NCI-H510A (cell line): ENCODE measurements at places on chromosomes 3 and 15.

- no peak for DNase-seq
These were observed 33.9 kb downstream of the PLD1 start for GRCh38 chr3:171776411-171776810.

DNA sequence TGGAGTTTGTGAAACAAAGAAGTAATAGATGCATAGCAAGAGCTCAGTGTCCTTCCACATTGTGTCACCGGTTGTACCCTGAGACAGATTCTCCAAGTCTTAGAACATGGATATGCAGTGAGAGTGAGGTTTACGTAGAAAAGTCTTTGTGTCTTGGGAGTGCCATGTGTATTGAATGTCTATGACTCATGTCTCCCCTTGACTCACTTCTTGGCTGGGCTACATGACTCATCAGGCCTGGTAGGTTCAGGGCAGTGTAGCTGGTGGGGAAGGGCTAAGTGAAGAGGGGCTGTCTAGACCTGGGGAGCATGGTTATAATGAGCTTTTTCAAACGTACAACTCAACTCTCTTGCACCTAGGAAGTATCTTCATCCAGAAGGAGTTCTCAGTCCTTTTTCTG, 167.4 kb downstream of the GAP43 start:
- no peak for DNase-seq

GRCh38 chr15:100779331-100780207, 100.1 kb upstream of the ALDH1A3 start:
- DNase-seq = no peak

DNA sequence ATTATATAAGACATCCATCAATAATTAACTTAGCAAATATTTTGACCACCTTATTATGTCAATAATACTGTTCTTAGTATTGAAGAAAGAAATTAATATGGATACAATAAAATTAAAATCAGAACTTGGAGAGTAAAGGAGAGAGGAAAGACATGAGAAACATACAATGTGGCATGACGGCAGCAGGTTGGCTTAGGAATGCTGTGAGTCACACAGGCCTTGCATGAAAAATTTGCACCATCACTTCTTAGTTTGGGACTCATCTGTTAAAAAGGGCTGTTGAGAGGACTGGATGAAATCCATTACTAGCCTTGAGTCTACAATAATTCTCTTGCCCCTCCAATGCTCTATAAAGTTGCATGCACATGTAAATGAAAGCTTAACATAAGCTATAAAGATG, 880.8 kb downstream of the ROBO1 start:
- DNase-seq = no peak

DNA sequence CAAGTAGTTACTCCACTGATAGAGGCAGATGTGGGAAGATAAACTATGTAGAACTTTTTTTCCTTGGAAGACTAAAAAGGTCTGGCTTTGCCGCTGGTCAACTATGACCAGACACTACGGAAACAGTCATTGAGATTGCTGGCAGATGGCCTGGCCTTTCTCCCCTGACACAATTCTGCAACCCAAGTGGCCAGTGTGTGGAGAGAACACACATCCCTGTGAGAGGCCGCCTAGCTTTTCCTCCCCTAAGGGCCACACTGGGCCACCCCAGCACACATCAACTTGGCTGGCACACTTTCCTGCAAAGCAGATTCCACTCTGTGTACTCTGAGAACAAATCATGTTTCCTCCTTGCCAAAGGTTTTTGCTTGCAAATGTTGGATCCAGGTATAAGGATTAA, 10.4 kb upstream of the TJP1 start:
- no peak for DNase-seq

DNA sequence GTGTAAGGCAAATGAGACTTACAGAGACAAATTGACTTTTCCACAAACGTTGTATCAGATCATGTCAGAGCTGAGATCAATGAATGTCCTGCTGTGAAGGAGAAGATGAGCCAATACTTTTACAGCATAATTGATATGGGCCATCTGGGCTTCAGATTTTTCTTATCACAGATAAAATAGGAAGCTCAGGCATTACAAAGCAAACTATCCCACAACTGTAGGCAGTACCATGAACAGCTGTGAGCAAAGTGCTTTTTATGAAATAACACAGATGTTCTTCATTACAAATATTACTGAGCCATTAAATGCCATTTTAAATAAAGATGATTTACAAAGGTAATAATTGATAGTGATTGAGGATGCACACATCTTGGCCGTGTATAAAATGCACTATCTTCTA, 852.3 kb downstream of the OTOL1 start:
- DNase-seq = no peak

- no peak for DNase-seq
These were observed 2.6 kb upstream of the FOXP1 start for GRCh38 chr3:71585887-71586809.

GRCh38 chr3:30241721-30242120, 364.7 kb upstream of the TGFBR2 start:
- no peak for DNase-seq

DNA sequence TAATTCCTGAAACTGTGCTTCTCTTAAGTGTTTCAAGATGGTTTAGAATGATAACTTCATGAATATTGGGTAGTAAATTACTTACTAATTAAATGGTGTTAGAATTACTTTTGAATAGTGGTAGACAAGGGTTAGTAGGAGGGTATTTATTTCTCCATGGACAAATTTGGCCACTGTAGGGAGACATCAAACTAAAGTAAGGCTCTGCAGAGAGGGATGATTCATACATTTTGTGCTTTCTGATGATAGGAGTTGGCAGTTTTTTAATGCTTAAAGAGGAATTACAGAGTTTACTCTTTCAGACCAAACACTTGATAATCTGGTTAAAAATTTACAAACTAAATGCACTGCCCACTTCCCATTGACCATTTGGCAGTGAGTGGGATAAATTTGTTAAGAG, 127.6 kb downstream of the NAALADL2 start:
- no peak for DNase-seq

DNA sequence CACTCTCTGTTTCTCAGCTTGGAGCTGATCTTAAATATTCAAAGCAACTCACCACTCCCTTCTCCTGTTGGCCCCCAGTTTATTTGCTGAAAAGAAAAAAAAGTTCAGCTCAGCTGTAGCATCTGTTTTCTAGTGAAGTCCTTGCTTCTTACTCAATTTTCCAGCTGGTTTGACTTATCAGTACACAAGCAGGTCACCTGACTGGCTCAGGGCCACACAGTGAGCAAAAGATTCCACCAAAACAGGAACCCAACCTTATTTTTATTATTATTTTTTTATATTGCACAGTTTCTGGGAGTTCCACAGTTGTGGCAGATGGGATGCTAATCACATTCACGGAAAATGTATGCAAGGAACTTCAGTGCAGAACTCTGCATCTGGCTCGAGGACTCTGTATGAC, 390.7 kb upstream of the RGMA start:
- no peak for DNase-seq

- peak; percentile 20 for DNase-seq
These were observed 14.3 kb downstream of the KAT2B start for GRCh38 chr3:20054549-20054987.

DNA sequence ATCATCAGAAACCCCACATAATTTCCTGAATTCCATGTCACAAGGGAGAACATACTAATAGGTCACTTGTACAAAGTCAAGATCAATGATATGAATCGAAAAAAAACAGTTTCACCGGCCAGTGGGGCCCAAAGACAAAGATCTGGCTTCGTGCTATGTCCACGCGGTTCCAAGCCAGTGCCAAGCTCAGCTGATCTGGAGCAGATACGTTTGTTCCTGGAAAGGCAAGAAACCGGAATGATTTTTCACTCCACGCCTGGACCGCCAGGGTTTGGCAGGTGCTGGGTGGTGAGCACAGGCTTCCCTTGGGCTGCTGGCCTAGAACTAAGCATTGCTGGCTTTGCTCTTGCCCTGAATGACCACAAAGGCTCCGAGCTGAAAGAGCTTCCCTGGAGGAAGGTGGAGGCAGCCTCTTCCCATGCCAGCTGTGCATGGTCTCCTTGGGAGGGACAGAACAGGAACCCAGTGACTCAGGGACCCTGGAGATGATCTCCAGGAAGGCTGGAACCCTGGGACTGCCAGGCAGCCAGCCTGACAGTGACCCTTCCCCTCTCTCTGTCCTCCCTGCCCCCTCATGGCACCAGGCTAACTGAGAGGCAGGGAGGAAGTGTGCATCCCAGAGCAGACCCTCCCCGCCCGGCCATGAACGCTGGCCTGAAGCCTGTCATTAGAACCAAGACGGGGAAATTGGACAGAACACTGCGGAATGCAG, 40.9 kb downstream of the TRPM1 start:
- DNase-seq = no peak

- DNase-seq = no peak
These were observed 29.5 kb downstream of the ESYT3 start for GRCh38 chr3:138463724-138464490.

DNA sequence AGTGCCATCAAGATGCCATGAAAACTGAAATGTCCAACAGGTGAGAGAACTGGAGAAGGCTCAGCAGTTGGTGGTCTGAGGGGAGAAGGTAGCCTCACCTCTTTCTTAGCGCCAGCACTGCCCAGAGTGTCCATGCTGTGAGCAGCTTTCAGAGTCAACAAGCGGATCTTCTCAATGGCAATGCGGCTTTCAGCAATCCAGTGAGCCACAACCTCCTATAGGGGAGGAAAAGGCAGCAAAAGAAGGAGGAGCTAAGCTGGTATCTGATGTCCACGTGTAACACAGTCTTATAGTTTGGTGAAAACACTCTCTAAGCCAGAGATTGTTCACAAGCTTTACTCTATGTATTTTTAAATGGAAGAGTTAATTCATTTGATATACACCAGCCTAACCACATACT, 36.1 kb upstream of the ACKR4 start:
- peak; percentile 43 for DNase-seq

DNA sequence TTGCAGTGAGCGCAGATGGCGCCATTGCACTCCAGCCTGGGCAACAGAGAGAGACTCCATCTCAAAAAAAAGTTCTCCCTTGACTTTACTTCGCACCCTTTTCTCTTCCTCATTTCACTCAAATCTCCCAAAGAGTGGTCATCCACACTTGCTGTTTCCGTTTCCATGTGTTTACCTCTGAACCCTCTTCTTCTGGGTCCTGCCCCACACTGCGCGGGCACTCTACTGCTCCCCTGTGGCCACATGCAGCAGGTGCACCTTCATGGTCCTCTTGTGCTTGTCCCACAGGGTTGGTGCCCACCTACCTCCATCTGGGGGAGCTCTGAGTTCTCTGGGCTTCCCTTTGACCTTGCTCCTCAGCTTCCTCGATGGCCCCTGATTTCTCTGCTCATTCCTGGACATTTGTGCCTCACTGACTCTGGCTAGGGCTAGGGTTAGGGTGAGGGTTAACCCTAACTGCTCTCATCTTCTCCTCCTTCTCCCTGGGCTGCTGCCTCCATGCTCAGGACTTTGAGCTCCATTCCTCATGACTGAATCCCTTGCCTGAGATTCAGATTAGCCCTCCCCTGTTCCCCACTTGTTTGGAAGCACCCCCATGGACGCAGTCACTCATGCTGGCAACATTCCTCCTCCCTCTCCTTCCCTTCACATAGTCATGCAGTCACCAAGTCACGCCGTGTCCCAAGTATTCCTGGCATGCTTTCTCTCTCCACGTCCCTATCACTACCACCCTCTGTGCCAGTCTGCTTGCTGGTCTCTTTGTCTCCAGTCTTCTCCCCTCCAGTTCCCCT, 26.6 kb upstream of the KY start:
- no peak for DNase-seq
